ENCODE measurements at places on chromosomes 1 and 21.

DNA sequence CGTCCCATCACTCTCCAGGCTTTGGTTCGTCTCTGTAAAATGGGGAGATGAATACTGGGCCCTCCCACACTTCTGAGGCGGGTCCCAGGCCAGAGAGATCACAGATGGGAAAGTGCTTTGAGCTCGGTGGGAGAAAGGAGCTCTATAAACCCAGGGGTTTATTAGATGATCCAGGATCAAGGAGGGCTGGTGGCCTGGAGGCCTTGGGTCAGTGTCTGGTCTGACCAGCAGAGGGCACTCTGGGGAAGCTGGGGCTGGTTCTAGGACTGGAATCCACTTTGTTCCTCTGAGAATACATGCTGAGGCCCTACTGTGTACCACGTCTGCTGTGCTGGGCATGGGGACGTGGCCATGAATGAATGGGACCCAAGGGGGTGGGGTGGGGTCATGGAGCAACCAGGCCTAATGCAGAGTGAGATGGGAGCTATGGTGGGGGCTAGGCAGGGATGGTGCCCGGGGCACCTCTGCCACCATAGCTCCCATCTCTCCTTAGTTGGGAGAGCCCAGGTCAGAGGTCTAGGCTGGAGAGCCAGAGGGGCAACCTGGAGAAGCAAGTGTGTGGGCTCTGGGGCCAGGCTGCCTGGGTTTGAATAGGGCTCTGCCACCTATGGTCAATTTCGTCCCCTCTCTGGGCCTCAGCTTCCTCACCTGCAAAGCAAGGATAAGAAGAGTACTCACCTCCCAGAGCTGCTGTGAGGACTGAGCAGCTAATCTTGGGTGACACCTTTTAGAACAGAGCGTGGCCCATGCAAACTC is 9.0 kb upstream of the FAM131C start:
- peak; percentile 36 for DNase-seq

DNA sequence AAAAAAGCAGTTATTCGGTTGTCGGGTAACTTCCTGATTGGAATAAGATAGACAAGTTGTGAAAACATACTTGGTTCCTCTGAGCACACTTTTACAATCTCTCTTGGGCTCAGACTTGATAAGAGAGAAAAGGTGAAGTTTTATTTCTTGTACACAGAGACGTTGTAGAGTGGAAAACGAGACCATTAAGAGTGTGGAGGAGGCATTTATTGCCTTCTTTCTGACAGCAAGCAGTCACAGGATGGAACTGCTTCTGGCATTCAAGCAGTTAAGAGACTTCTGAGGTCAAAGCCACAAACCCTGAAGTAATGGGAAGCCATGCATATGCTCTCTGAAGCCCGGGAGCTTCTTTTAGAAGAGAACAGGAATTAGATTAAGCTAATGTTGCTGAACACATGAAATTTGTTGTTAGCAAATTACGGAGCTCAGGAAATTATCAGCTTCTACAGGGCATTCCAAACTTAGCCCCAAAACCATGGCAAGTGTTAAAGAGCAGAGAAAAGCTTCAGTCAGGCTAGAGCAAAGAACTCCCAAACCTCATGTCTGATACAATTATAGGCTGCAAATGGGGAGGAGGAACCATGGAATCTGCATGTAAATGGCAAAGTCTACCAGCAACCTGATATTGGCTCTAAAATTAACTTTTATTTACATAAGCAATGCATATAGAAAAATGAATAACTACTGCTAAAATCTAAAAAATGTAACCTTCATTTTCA is 26.0 kb downstream of the S1PR1 start:
- no peak for DNase-seq

DNA sequence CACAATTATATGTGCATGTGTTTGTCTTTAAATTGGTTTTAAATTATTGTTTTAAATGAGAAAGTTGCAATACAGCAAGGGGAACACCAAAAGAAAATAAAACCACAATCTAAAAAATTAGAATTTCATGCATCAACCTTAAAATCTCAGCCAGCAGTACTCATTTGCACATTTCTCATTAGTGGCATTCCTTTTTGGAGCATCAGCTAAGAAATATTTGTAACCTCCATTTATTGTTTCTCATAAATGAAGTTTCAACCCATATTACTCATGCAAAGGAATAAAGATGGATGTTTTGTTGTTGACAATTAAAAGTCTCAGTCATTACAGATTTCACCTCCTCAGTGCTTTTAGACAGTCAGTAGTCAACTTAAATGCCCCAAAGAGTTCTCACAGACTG is 160.1 kb downstream of the TBX15 start:
- no peak for DNase-seq

- DNase-seq, result no peak
Observed at GRCh38 chr21:33057385-33057940, 12.5 kb upstream of the OLIG1 start.

DNA sequence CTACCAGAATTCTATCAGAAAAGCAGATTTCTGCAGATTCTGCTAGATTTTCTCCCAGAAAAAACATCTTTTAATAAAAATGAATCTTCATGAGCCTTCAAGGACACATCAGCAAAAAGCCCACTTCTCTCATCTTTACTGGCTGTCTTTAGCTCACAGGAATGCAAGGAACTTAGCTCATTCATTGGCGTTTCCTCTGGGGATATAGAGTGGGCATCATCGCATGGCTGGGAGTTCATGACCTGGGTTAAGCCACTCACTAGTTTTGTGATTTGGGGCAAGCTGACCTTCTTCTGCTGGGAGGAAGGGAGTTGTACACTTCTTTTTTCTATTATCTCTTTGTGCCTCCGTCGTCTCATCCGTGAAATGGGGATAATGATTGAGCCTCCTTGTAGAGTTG is 149.7 kb downstream of the KAZN start:
- no peak for DNase-seq

DNA sequence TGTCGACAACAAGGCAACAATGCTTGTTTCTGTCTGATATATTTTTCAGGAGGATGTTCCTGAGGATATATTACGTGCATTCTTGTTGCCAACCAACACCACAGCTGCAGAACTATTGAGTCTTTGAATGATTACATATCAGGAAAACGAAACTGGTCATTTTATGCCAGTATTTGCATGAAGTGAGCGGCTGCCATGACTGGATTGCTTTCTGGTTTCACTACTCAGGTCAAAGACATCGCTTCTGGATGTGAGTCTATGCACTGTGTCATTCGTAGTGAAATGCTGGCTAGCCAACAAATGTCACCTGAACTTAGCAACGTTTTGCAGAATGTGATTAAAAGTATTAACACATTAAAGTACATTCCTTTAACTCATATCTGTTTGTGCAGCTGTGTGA is 35.8 kb upstream of the OLFM3 start:
- DNase-seq, result no peak

- DNase-seq, result no peak
Observed at GRCh38 chr1:40575336-40575735, 43.9 kb downstream of the ZNF684 start.

- DNase-seq, result no peak
Observed at GRCh38 chr1:181128592-181129497, 40.3 kb downstream of the IER5 start.

DNA sequence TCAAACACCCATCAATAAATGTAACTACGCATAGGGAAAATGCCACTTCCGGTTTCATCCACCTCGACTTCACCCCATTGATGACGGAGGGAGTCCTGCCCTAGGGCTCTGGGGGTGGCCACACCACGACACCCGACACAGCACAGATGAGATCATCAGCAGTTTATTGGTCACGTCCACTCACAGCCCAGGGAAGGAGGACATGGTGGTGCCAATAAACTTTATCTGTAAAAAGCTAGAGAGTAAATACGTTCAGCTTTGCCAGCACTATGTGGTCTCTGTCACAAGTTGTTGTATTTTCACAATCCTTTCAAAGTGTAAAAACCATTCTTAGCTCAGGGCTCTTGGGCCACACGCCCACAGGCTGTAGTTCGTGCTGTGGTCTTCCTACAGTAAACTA is 16.3 kb downstream of the SETD4 start:
- DNase-seq, result no peak

DNA sequence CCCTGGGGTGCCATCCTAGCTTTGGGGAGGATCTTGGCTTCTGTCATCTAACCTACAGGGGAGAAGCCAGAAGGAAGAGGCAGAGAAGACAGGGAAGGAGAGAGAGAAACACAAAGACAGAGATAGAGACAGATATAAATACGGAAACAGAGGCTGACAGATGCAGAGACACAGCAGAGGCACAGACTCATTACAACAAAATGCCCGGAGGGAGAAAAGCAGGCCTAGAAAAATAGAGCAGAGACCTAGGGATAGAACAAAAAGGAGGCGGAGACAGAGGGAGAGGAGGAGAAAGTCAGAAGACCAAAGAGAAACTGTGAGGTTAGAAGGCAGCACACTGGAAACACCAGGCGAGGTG is 1.9 kb downstream of the PEAR1 start:
- no peak for DNase-seq

DNA sequence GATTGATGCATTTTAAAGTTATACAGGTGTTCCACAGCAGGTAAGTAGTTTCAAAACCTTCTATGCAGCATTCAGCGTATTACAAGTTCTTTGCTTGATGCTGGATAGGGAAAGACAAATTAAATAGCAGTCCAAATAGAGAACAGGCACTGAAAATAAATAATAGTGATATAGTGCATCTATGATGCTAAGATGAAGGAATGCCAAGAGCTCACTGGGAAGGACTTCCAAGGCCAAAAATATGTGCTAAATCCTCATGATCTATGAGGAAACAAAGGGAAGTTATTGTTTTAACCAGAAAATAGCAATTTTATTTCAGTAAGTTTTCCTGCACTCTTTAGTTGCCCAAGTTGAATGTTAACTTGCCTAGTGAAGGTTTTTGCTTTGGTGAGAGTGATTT is 127.8 kb upstream of the GREM2 start:
- DNase-seq, result no peak

DNA sequence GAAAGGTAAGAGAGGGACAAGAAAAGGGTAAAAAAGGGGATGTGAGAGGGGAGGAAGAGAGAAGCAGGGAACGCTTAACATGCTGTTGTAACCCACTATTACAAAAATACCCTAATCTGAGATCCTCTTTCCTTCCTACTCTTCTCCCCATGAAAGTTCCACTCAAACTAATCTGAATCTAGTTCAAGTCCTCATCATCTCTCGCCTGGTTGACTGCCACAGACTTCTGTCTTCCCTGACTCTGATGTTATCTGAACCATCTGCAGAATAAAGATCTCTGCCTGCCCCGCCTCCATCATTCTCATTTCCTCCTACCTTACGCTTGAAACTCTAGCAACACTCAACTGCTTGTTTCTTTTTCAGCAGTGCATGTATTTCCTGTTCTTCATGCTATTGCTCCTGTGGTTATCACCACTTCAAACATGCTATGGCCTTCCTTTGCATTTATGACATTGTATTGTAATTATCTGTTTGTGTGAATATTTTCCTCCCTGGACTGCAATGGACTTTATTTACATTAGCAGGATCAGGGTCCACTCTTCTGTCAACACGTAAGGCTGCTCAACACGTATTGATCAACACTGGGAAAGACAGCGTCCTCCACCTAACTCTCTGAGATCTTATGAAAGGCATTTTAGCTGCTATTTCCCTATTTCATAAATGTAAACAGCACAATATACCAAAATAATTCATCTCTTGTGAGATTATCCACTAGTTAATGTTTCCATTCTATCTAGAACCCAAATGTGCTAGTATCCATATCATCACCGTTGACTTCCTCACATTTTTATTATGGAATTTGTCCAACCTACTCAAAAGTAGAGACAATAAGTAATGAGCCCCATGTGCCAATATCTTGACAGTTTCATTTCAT is 215.5 kb upstream of the USP25 start:
- no peak for DNase-seq

DNA sequence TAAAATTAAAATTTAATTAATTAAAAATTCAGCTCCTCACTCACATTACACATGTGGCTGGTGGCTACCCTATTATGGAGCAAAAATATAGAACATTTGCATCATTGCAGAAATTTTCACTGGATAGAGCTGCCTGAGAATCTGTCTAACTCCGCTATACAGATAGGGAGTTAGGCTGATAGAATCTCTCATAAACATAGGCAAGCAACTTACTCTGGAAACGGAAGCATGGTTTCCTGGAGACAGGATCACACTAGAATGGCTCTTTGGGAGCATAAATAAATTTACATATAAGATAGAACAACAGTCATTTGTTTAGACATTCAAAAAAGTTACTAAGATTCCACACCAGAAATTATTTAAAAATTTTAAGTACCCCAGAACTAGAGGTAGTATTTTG is 12.2 kb upstream of the LAMC2 start:
- DNase-seq, result no peak
